Mesendoderm (in vitro differentiated cells): ENCODE measurements at places on chromosomes 11 and 22.
A peak's percentile ranks its signal among the peaks of the same experiment; 100 is the strongest.

DNA sequence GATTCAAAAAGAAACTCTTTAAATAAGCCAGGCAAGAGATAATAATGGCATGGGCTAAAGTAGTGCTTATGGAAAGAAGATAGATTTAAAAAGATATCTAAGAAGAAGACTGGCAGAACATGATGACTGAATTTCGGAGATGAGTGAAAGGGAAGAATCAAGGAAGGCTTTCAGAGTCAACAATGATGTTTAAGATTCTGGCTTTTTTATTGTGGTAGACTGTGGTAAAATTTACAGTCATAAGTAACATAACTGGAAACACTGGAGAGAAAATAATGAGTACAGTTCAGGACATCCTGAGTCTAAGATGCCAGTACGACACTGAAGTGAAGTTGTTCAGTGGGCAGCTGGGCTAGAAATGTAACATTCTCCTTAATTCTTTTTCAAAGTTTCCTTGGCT is 85.2 kb downstream of the PHF21A start:
- DNase-seq, result no peak

GRCh38 chr11:9774591-9775397 is 110.9 kb downstream of the SWAP70 start:
- peak; percentile 84 for DNase-seq

DNA sequence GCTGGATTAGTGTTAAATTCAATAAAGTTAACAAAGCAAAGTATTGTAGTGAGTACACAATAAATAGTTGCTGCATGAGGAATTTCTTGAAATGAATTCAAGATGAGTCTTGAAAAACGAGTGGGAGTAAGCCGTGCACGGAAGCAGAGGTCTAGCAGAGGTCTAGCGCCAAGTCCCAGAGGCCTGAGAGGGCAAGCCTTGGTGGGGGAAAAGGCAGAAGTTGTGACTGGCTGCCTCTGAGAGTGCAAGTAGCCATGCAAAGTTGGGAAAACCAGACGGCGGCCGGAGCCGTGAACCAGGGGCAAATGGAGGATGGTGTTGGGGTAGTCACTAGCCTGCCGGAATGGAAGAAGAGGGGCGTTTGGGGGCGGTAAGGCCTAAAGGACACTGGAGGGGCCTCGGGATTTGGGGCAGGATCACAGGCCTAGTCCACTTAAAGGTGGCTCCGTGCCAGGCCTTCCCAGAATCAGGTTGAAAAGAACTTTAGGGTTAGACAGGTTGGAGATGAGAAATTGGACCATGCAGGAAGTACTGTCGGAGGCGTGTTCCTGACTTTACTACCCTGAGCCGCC is 379 bp upstream of the SLC3A2 start:
- no peak for DNase-seq

GRCh38 chr11:79358258-79358657 is 82.6 kb downstream of the TENM4 start:
- DNase-seq, result no peak

- peak; percentile 62 for DNase-seq
These were observed 39.4 kb upstream of the CFAP300 start for GRCh38 chr11:102007567-102008437.

- no peak for DNase-seq
These were observed 1.8 kb downstream of the DCPS start for GRCh38 chr11:126305699-126306098.

GRCh38 chr11:90407350-90407749 is 184.5 kb upstream of the CHORDC1 start:
- no peak for DNase-seq

DNA sequence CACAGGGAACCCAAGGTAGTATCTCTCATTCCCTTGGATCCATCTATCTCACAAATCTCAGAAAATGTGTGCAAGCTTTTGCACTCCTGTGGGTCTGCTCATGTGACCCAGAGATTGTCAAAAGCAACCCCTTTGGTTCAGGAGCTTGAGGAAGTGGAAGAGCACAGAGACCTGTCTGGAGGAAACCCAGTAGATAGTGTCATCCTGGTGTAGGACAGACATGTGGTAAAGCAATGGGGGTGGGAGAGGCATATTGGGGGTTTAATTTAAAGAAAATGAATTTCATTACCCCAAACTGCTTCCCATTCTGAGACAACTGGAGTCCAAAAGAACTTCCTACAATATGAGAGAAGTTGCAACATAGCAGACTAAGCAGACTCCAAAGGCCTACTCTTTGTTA is 5.8 kb upstream of the MS4A14 start:
- no peak for DNase-seq

GRCh38 chr22:47495110-47495509 is 732.7 kb downstream of the TBC1D22A start:
- DNase-seq, result no peak
